Psoas muscle (tissue), 8 donors: ENCODE measurements at places on chromosomes 16 and 17. TPM values are rescaled to one million over a fixed set of nuclear protein-coding genes. Genes with fewer than 3 reads are reported as not detected.

SLC38A8 gene
- 0.52 TPM for total RNA-seq

GFAP gene
- not detected for total RNA-seq

BCAR1 gene
- total RNA-seq = 75.8 TPM

GRCh38 chr17:80460429-80460834 is 16.0 kb downstream of the NPTX1 start:
- H3K27ac ChIP-seq = peak overlapping the region; percentile 72
- H3K4me3 ChIP-seq = peak overlapping the region; percentile 8
- no peaks in the 10 kb centered on the region for H3K27me3 ChIP-seq
- no peak for DNase-seq
- H3K36me3 ChIP-seq = no peaks in the 10 kb centered on the region

KDM6B gene
- total RNA-seq = 26.0 TPM

GP1BA gene
- total RNA-seq = not detected

GRCh38 chr16:15906439-15906838 is 18.0 kb upstream of the CEP20 start:
- H3K36me3 ChIP-seq = no peaks in the 10 kb centered on the region
- no peaks in the 10 kb centered on the region for H3K4me1 ChIP-seq
- H3K4me3 ChIP-seq = no peak overlapping the region

DNA sequence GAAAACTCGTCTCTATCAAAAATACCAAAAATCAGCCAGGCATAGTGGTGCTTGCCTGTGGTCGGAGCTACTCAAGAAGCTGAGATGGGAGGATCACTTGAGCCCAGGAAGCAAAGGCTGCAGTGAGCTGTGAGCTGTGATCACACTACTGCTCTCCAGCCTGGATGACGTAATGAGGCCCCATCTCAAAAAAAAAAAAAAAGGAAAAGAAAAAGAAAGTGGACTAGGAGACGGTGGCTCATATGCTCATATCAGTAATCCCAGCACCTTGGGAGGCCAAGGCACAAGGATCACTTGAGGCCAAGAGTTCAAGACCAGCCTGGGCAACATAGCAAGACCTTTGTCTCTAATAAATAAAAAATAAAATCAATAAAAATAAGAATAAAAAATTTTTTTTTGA is 8.8 kb upstream of the SUMO2 start:
- no peak overlapping the region for H3K4me3 ChIP-seq
- no peaks in the 10 kb centered on the region for H3K4me1 ChIP-seq

CD300LB gene
- 0.15 TPM for total RNA-seq

- no peak overlapping the region for H3K4me3 ChIP-seq
- DNase-seq = no peak
- peaks cover 84% of the 10 kb centered on the region for H3K36me3 ChIP-seq
- H3K4me1 ChIP-seq = no peaks in the 10 kb centered on the region
Observed at GRCh38 chr16:262121-262745, 13.5 kb downstream of the RGS11 start.

- DNase-seq = no peak
- no peaks in the 10 kb centered on the region for H3K36me3 ChIP-seq
- no peak overlapping the region for H3K4me3 ChIP-seq
Observed at GRCh38 chr17:42908872-42909700, 8.5 kb downstream of the G6PC1 start.

GRCh38 chr17:40791787-40792436 is 7.8 kb downstream of the KRT28 start:
- no peak overlapping the region for H3K4me3 ChIP-seq
- H3K36me3 ChIP-seq = no peaks in the 10 kb centered on the region
- no peak overlapping the region for H3K27ac ChIP-seq
- no peak for DNase-seq
- no peaks in the 10 kb centered on the region for H3K27me3 ChIP-seq

GRCh38 chr17:10050597-10051101 is 145.6 kb upstream of the RCVRN start:
- H3K27me3 ChIP-seq = no peaks in the 10 kb centered on the region
- no peaks in the 10 kb centered on the region for H3K4me1 ChIP-seq

GRCh38 chr17:7415784-7416183 is 4.3 kb upstream of the SPEM1 start:
- H3K4me3 ChIP-seq = no peak overlapping the region
- DNase-seq = no peak
- peaks cover 5% of the 10 kb centered on the region for H3K36me3 ChIP-seq
- H3K27ac ChIP-seq = no peak overlapping the region

DNA sequence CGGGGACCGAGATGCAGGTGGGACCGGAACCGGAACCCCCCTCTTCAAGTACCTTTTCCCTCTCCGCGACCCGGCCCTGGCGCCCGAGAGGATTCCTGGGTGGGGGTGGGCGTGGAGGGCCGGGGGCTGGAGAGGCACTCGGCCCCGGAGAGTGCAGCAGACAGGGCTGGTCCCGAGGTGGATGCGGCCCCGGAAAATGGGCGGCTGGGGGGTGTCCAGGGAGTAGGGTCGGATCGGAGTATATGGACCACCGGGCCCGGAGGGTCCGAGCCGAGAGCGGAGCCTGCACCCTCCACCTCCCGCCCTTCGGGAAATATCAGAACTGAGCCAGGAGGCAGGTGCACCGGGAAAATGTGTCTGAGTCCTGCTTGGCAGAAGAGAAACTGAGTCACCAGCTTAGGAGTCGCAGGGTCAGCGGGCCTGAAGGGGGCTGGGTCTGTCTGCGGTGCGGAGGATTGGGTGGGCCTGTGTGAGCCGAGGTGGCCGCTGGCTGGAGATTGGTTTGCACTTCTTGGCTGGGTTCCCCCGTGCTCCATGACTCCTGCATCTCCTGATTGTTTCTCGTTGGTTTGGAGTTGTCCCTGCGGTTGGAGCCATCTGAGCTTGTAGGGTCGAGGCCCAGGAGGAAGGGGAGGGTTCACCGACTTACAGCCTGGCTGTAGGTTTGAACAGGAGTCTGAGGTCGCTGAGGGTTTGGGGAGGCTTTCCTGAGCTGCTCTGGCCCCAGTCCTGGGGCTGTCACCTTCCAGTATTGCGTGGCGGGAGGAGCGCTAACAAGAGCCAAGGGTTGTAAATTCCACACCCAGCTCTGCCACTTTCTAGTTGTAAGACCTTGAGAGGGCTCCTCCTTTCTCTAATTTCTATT is 518 bp downstream of the SH2B1 start:
- peak overlapping the region; percentile 98 for H3K27ac ChIP-seq
- no peaks in the 10 kb centered on the region for H3K27me3 ChIP-seq
- no peaks in the 10 kb centered on the region for H3K36me3 ChIP-seq
- H3K4me3 ChIP-seq = peak overlapping the region; percentile 95

MRC2 gene
- 4.6 TPM for total RNA-seq

ALOXE3 gene
- not detected for total RNA-seq

DNA sequence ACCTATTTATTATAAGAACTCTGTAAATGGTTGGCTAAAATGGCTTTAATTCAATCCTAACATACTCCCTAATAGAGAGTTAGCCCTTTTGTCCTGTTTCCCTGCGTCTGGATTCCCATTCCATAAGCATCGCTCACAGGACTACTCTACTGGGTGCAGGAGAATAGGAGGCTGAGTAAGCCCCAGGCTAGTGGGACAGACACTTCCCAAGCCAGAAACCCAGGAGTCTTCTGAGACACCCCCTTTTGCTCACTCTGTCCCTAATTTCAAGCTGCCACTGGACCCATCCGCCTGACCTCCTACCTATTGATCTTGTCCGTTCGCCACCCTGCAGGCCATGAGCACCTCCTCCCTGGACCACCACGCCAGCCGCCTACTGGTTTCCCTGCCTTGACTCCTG is 16.7 kb upstream of the TOB1 start:
- no peak for DNase-seq
- H3K36me3 ChIP-seq = no peaks in the 10 kb centered on the region
- no peak overlapping the region for H3K4me3 ChIP-seq
- H3K27ac ChIP-seq = no peak overlapping the region
- H3K4me1 ChIP-seq = no peaks in the 10 kb centered on the region
- no peaks in the 10 kb centered on the region for H3K27me3 ChIP-seq

LRRC75A gene
- 0.27 TPM for total RNA-seq

- H3K36me3 ChIP-seq = peaks cover 22% of the 10 kb centered on the region
- peaks cover 40% of the 10 kb centered on the region for H3K4me1 ChIP-seq
- H3K4me3 ChIP-seq = no peak overlapping the region
- peak; percentile 51 for DNase-seq
- H3K27ac ChIP-seq = no peak overlapping the region
- H3K27me3 ChIP-seq = no peaks in the 10 kb centered on the region
Observed at GRCh38 chr16:85180827-85181738, 68.8 kb upstream of the CIBAR2 start.

GRCh38 chr17:40112191-40112711 is 9.5 kb upstream of the MSL1 start:
- H3K27me3 ChIP-seq = no peaks in the 10 kb centered on the region
- peak overlapping the region; percentile 74 for H3K4me3 ChIP-seq
- no peak for DNase-seq
- H3K4me1 ChIP-seq = peaks cover 70% of the 10 kb centered on the region
- H3K36me3 ChIP-seq = no peaks in the 10 kb centered on the region

GRCh38 chr16:86127366-86127765 is 228.4 kb downstream of the IRF8 start:
- no peak overlapping the region for H3K4me3 ChIP-seq
- H3K36me3 ChIP-seq = no peaks in the 10 kb centered on the region
- H3K27ac ChIP-seq = no peak overlapping the region
- no peaks in the 10 kb centered on the region for H3K4me1 ChIP-seq
